Osteoblast (primary cell): ENCODE measurements at places on chromosomes 1 and 21. TPM values are rescaled to one million over a fixed set of nuclear protein-coding genes. Genes with fewer than 3 reads are reported as not detected.

DNA sequence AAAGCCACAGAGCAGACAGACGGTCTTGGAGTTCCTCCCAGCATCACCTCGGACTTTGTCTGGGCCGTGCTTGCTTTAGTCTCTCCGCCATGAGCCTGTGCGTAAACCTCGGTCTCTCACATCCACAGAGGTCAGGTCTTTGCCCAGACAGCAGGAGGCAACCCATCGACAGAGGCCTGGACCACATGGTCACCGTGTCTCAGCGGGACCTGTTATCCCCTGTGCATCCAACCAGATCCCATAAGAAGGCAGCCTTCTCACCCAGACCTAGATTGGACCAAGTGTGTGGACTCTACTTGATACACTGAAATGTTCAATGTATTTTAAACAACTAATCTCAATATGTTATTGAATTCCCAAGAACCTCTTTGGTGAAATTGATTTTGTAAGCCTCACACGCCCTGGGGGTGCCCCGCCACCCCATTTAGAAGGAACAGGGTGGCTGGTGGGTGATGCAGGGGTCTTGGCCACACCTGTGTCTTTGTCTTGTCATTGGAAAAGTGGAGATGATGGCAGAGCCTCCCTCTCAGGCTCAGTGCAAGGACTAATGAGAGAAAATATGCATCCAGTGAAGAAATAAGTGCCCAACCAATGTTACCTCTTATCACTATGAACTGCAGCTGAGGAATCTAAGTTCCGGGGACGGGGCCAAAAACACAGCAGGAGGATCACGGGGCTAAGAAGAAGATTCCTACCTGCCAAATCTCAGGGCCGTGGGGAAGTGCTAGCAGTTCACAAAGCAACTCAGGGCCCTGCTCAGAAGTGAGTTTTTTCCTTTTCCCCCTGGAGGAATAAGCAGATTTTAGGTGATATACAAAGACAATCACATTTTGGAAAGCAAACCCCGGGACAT, 101.6 kb upstream of the BACE2 start:
- no peak for DNase-seq

DNA sequence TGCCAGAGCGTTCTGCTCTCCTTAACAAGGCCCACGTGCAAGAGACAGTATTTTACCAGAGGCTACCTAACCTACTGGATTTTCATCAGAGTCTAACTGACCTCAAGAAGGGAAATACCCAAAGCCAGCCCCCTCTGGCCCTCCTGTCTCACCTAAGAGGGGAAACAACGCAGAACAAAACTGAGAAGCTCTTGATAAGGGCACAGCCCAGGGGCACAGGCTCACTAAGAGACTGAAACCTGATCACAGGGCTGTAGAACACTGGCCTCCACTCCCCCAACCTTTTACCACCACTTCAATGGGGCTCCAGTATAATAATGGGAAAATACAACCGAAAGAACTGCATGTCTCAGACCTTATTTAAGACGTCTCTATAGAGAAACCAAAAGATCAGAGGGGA, 449.5 kb upstream of the CAMK1G start:
- no peak for DNase-seq

DNA sequence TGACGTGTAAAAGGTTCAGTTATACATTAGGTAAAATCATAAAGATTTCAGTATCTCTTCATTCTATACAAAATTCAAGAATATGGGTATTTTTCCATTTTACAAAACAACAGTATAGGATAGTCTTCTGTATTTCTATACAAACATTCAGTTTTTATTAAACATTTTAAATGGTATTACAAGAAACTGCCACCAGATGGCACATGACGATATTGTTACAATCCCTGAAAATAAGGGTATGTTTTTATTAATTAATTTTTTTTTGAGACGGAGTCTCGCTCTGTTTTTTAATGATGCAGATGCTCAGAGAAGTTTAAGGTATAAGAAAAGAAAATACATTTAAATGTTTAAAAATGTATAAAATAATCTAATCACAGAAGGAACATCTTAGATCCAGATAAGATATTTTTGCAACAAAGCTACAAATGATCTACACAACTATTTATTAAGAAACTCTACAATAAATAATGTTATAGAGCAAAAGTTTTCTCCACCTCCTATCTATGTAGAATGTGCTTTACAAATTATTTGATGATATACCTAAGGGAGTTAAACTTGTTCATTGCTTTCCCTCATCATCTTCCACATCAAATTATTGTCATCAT, 23.5 kb upstream of the RSBN1 start:
- peak; percentile 52 for DNase-seq

DNA sequence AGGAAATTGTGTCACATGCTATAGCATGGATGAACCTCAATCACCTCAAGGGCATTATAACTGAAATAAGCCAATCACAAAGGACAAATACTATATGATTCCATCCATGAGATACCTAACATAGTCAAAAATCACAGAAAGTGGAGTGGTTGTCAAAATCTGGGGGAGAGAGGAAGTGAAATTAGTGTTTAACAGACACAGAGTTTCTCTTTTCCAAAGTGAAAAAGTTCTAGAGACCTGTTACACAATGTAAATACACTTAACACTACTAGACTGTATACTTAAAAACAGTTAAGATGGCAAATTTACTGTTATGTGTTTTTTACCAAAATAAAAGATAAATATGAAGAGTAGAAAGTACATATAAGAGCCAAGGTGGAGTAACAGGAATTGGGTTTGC, 31.8 kb downstream of the ZNF644 start:
- no peak for DNase-seq

- DNase-seq, result no peak
Observed at GRCh38 chr1:68542586-68542985, 45.7 kb upstream of the DEPDC1 start.

ZBTB48 gene
- total RNA-seq, result 11.5 and 14.5 TPM in 2 replicates

POU3F1 gene
- total RNA-seq, result under 0.01 TPM in 2 replicates

DNA sequence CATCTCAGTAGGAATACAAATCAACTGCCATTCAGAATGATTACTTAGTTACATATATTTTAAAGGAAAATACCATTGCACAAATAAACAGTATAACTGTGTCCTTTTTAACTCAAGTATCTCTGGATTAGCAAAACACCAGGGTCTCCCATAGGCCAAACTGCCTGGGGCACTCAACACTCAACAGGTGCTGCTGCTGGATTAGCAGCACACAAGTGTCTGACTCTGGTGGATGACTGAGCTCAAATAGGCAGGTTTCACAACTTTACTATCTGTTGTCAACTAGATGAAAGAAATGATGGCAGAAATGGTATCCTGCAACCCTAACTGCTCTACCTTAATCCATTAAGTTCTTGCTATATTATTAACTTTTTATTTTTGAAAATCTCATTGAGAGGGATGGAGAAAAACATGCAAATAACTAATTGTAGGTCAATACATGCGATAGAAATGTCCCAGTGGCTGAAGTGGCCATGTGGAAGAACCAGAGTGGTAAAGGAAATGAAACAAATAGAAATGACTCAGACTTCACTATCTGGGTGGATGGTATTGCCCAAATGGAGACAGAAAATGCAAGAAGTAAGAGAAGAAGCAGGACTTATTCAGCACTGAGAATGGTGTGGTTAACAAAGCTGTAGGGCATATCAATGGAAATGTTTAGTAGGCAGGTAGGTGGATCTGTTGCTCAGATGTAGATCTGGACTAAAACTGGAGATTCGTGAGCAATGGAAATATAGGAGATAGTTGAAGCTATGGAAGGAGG, 90.8 kb upstream of the CCDC190 start:
- DNase-seq, result no peak

- no peak for DNase-seq
Observed at GRCh38 chr1:179702946-179703539, 40.0 kb upstream of the FAM163A start.

- no peak for DNase-seq
Observed at GRCh38 chr1:207274882-207275281, 46.6 kb upstream of the CD55 start.

POGZ gene
- 26.8 and 56.9 TPM in 2 replicates for total RNA-seq

PHTF1 gene
- 41.6 and 42.4 TPM in 2 replicates for total RNA-seq

DNA sequence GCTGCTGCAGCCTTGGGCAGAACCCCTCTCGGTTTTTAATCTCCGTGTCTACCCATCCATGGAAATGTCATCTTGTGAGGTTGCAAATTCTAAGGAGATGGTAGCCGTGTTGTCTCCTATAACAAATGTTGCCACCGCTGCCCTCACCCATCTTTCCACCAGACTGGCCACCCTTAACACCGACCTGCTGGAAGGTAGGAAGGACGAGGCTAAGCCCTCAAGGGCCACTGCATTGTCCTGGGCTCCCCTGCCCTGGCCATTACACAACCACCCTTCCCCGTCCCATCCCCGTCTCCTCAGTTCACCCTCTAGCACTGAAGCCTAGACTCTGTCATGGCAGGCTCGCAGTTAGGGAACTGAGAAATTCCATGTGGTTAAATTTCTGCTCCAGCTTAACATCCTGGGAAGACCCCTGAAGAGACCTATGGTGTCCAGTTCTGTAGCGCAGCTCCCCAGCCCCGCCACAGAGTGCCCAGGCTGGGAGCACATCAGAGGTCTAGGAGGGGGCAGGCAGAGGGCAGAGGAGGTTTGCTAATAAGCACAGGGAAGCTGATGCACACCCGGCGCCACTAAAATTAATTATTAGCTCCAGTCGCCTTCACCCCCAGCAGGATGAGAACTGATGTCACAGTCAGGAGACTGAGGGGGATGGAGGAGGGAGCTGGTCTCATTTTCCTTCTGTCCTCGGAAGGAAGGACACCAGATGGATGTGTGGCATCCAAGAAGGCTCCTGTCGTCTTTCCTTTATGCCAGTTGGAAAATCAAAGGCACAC, 38.3 kb downstream of the STUM start:
- no peak for DNase-seq

GRCh38 chr1:14653461-14653960, 55.0 kb downstream of the KAZN start:
- DNase-seq, result peak; percentile 91

MYOG gene
- not detected in 2 replicates for total RNA-seq

KIAA1614 gene
- total RNA-seq, result 11.8 and 12.7 TPM in 2 replicates

LRRC39 gene
- total RNA-seq, result 0.36 and 1.2 TPM in 2 replicates

- DNase-seq, result no peak
Observed at GRCh38 chr1:166978821-166979220, 3.5 kb upstream of the ILDR2 start.

DNA sequence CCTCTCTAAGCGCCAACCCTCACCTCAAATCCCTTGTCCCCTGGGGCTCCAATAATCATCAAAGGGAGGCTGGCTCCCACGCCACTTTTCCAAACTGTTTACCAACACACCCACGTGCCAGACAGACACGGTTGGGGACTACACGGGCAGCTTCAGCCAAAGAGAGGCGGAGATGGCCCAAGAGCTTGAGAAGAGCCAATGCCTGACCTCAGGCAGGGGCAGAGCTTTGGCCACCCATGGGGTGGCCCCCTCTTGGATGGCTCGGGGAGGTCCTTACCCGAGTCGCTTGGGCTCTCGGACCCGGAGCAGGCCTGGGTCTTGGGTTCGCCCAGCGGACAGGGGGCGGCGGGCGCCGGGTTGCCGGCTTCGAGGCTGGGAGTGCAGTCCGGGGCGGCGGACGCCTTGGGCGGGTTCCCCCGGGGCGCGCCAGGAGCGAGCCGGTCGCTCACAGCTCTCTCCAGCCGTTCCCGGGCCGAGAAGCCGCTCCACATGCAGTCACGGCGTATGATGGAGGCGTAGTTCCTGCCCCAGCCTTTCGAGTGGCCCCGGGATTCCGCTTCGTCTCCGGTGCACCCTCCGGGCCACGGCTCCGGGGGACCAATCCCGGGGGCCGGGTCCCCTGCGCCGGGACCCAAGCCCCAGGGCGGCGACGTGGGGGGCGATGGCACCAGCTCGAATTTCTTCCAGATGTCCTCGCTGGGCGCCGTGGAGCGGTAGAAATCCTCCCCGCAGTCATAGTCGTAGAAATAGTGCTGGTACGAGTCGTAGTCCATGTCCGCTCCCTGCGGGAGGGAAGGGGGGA, 854 bp downstream of the MYCL start:
- peak; percentile 94 for DNase-seq

GRCh38 chr1:221117548-221117951, 238.3 kb downstream of the HLX start:
- peak; percentile 86 for DNase-seq

CNR2 gene
- total RNA-seq, result not detected in 2 replicates

DNA sequence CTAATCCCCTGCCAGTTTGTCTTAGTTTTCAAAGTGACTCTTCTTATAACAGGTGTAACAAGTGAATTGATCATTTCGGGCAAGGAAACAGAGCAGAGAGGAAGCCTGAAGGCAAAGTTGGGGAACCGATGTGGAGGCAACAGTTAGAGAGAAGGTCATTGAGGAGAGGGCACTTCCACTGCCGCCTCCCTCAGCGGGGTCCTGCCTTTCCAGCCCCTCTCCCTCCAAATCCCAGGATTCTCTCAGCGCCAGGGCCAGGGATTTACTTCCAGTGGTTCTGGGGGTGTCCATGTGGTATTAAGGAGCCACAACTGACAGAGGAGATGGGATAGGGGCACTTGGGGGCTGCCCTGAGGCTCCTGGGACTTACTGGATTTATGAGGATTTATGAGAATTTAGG, 39.7 kb upstream of the PDE9A start:
- DNase-seq, result no peak

GRCh38 chr1:111887385-111887784, 102.1 kb downstream of the KCND3 start:
- no peak for DNase-seq

DNA sequence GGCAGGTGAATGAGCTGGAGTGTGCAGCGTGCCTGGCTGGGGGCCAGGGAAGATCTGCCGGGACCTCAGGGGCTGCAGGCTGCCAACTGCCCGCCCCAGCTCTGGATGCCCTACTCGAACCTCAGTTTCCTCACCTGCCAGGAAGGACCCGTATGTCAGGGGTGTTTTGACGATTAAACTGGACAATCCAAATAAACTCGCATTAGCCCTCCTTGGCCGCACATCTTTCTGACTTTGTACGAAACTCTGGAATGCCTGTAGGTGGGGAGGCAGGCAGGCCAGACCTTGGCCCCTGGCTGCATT, 8.3 kb upstream of the ZNF669 start:
- DNase-seq, result no peak

DNA sequence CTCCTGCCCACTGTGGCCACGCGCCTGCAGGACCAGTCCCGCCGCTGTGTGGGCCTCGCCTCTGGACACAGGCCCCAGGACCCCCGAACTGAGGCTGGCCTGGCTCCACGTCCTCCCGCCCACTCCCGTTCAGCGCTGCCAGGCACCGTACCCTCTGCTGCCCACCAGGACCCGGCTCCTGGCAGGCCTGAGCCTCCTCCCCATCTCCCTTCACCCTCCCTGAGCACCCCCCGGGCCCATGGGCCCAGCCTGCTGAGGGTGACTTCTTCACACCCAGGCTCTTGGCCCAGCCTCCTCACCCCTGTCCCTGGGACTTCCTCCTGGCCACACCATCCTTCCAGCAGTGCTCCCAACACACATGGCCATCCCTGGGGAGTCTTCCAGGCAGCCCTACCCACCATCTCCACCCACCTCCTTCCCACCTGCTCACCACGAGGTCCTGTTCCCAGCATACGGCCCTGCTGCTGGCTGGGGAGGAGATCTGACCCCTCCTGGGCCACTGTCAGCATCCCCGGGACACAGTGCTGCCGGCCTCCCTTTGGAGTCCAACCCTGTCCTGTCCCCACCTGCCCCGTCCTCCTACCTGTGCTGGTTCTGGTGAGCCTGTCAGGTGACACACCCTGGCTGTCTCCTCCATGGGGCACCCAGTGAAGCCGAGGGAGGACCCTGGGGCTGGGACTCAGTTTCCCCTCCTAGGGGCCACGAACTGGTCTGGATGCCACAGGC, 53.7 kb downstream of the SLX9 start:
- no peak for DNase-seq

DMBX1 gene
- total RNA-seq, result not detected in 2 replicates
